SIG-M5 (cell line): ENCODE measurements at places on chromosomes 13 and 19.

GRCh38 chr13:113495494-113496210 is 5.1 kb upstream of the DCUN1D2 start:
- no peak for DNase-seq

DNA sequence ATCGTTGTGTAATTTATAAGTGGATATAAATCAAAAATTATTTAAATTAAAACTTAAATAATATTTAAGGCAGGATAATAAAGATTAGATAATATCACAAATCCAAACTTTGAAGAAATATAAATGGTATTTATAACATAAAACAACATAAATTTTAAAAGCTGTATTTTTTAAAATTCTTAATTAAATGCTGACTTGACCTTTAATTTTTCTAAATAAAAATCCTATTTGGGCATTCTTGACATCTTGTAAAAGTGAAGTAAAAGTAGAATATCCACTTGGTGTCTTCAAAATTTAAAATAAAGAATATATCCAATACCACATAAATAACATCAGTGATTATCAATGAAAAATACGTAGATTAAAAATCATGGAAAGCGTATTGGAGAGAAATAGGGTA is 87.7 kb downstream of the TNFSF13B start:
- no peak for DNase-seq

DNA sequence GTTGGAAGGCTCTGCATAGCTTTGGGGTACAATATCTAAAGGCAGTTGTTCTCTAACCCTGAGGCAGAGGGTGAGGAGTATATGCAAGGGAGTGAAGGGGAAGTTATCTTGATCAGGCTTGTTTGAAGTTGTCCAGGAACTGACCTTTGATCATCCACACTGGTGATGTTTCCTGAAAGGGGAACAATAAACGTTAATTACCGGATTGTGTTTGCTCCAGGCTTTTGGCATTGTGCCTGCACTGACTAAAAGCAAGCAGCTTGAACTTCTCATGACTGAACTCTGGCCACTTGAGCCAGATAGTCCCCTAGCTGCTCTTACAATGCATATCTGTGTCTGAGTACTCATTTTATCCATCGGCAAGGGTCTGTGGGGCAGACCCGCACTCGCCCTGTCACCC is 27.0 kb upstream of the ZNF726 start:
- no peak for DNase-seq

- DNase-seq: no peak
These were observed 419 bp downstream of the KDM4B start for GRCh38 chr19:4969292-4969771.

GRCh38 chr13:110186231-110186855 is 120.6 kb downstream of the COL4A1 start:
- no peak for DNase-seq

DNA sequence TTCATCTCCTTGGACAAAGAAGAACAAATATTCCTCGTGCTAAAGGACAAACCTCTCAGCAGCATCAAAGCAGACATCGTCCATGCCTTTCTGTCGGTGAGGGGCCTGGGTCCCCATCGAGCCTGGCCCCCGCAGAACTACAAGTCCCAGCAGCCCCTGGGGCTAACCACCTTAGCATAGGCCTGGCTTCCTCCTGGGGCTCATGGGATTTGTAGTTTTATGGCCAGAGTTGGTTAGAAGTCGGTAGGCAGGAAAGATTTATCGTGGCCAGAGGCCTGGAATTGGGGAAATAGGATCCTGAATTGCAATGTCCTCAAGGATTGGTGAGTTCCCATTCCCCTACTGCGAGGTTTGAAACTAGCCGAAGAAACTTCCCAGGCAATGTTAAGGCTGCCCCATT is 19.6 kb downstream of the TMEM150B start:
- no peak for DNase-seq

DNA sequence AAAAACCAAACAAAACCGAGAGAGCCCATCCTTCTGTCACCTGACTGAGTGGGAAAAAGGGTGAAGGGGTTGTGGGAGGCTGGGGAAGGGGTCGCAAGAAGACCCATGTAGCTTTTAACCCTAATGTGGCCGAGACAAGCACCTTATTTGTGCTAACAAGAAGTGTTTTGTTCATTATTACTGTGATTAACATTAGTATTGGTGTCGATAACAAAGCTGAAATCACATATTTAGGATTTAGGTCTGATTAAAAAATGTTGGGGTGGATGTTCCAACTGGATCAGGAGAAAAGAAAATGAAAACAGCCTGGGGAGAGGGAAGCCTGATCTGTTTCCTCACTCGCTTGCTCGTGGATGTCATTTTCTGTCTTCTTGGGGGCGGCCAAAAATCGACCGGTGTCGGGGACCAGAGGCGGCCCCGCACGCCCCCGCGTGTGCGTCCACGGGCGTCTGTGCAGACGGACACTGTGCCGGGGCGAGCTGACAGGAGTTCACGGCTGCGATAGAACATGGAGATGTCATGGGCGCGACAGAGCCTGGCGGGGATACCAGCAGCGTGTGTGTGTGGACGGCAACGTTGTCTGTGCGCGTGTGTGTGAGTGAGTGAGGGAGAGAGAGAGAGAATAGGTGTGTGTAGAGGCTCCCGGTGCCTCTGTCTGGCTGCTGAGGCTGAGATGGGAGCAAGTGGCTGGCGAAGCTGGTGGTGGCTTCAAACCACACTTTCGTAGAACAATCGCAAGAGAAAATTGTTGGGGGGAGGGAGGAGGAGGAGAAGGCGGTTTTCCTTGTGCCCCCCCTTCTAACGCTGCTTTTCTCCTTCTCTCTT is 29.1 kb downstream of the NFIX start:
- DNase-seq: no peak

GRCh38 chr13:113995051-113995601 is 21.2 kb upstream of the C13orf46 start:
- no peak for DNase-seq

DNA sequence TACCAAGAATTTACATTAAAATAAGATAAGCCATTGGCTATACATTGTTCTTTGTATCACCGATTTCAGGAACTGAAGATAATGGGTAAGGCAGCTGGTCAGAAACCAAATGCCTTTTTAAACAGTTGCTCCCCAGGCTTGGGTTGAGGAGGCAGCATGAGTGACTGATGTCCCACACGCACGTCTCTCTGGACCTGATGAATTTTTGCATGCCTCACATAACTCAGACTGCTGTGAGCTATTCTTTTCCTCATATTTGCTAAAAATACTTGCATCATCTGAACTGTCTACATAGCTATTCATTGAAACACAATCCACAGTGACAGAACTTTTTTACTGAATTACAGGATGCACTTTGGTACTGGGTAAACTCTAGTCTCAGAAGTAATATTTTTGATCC is 123.6 kb upstream of the MAB21L1 start:
- DNase-seq: no peak

DNA sequence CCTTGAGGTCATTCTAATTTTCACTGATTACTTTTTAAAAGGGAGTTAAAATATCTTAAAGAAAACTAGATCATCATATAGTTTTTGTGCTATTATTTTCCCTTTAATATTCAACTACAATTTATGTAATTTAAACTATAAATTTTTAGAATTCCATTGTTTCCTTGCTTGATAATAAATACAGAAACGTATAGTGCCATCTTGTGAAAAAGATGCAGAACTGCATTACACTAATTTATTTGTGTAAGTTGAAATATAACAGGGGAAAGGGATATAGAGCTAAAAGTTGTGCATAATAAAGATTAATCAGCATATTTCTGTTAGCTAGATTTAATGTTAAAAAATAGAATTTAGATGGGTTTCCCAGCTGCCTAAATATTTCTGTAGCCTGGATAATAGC is 61.5 kb upstream of the TDRD3 start:
- DNase-seq: no peak

- DNase-seq: no peak
These were observed 5.7 kb upstream of the CDC42EP5 start for GRCh38 chr19:54478677-54479266.

- DNase-seq: no peak
These were observed 8.9 kb downstream of the ATG4D start for GRCh38 chr19:10552510-10553053.

DNA sequence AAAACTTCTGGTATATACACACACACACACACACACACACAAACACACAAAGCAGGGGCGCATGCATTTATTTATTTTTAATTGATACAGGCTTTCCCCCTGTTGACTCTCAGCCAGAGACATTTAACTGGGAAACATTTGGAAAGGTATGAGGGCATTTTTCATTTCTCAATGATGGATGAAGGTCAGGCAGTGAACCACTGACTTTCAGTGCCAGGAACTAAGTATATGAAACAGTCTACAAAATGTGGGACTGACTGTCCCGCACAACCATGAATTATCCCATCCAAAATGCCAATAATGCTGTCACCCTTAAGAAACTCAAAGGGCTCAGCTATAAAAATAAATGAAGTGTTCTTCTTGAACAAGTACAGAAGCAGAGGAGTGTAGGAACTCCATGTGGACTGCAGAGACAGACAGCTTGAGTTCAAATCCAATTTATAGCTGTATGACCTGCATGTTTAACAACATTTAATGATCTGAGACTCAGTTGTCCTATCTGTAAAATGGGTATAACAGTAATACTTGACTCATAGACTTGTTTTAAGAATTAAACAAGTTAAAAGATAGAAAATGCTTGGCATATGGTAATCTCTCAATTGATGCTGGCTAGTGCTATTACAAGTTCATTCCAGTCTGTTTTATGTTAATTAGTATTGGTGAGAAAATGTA is 25.0 kb upstream of the INTS6 start:
- no peak for DNase-seq

DNA sequence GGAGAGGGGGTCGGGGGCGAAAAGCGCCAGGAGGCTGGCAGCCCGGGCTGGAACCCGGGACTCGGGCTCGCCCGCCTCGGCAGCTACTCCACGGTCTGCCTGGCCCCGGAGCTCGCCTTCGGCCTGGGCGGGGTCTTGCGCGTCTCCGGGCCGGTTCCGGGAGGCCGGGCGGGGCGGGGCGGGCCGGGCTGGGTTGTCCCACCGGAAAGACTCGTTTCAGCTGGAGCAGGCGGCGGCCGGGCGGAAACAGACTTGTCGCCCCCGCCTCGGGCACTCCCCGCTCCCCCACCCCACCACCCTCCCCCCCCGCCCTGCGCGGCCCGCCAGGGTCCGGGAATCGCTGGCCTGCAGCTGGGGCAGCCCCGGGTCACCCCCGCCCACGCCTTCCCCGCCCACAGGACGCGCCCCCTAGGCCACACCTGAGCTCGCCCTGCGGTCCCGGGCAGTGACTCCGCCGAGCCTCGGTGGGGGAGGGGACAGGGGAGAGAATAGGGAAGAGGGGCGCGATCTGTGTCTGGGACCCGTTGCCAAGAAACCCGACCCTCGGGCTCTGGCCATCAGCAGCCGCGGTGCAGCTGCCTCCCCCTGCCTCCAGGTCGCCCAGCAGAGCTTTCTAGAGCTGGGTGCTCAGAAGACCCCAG is 109.4 kb downstream of the KCTD15 start:
- DNase-seq: no peak

- no peak for DNase-seq
These were observed 36.7 kb downstream of the CUL4A start for GRCh38 chr13:113245849-113246796.

DNA sequence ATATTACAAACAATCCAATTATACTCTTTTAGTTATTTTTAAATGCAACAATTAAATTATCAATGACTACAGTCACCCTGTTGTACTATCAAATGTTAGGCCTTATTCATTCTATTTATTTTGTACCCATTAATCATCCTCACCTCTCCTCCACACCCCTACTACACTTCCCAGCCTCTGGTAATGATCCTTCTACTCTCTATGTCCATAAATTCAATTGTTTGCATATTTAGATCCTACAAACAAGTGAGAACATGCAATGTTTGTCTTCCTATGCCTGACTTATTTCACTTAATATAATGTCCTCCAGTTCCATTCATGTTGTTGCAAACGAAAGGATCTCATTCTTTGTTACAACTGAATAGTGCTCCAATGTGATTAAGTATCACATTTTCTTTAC is 1414.6 kb downstream of the SLITRK1 start:
- no peak for DNase-seq

GRCh38 chr19:2538096-2538757 is 62.3 kb downstream of the GADD45B start:
- no peak for DNase-seq

- no peak for DNase-seq
These were observed 71.2 kb upstream of the ADGRE5 start for GRCh38 chr19:14310055-14310454.

DNA sequence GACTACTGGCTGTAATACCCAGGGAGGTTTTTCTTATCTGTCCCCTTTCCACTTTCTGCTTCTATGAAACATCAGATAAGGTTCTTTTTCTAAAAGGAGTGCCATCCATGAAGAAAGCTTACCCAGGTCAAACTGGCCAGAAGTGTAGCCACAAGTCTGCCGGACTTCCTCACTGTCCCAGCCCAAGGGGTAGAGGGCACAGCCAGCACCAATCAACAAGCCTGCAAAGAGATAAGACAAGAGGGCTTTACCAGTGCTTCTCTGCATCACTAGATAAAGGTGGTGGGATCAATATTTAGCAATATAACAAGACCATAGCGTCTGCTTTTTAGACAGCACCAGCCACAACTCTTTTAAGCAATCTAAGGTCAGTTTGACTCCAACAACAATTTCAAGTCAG is 224.7 kb downstream of the LHFPL6 start:
- no peak for DNase-seq

- DNase-seq: no peak
These were observed 1.4 kb downstream of the ING1 start for GRCh38 chr13:110714797-110715394.

DNA sequence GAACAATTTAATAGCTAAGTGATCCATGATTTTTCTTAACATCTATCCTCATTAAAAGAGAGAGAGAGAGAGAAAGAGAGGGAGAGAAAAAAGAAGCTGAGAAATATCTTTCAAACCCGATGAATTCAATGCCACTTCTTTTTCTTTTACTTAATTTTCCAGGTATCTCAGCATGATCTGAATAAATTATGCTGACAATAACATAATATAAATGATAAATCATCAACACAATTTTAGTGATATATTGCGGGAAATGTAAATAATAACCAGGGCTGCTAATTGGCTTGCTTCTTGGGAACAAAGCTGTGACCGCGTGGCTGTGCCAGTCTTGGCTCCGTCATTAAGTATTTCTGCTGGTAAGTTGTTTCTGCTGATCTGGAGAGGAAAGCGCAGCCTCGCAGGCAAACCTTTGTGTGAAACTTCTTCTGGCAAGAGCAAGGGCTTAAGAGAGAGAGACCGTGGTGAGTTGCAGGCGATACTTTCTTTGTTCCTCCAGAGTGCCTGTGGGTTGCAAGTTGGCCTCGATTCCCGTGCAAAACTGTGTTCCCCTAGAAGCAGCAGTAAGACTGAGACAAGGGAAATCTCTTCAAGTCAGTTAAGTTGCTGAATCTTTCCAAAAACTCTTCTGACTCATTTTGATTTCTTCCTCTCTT is 489.1 kb upstream of the TSHZ3 start:
- DNase-seq: no peak

DNA sequence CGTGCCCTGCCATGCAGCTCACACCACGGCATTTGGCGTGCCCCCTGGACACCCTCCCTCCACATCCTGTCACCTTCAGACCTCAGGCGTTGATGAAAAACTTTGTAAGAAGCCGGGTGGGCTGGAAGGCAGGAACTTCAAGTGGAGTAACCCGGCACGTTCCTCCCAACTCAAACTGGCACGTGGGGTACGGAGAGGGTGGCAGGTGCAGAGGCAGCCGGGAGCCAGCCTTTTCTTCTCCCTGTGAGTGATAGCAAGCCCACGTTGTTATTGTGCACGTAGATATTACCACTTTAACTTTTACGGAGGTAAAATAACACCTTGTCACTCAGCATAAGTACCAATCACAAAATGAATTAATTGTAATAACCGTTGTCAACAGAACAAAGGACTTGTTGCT is 198.0 kb downstream of the ZNF536 start:
- DNase-seq: no peak
